ENCODE measurements at places on chromosomes 16 and 17.

DNA sequence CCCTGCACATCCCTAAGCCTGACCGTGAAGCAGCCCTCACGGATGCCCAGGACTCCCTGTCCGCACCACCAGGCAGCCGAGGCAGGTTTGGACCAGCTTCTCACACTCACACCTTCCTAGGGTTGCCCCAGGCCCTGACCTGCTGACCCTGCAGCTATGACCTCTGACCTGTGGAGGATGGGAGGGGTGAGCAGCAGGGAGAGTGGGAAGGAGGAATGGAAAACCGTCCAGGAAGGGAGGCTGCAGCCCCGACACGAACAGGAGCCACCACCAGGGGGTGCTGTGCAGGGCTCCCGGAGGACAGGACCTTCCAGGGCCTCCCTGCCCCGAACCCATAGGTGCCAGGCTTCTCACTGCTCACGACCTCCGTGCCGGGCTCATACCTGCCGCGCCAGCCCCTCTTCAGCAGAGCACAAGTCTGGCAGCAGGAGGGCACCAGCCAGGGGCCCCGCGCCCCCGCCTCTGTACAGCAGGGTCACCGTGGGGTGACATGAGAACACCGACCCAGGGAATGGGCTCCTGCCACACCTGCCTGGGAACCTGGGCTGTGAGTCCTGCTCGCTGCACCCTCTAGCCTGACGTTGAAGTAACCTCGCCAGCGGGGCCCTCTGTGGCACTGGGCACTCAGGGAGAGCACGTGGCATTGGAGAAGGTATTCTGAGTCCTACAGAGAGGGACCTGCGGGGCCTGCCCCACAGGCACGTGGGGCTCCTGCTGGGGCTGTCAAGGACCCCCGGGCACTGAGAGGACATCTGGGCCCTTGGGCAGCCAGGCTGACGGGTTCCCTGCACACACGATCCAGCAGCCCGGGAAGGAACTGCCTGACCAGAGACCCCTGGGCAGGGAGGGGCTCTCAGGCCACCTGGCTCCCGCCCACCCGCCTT, 37.6 kb downstream of the CTU2 start:
- no peak for DNase-seq

- DNase-seq: peak; percentile 93
Observed at GRCh38 chr17:81471818-81472456, 40.7 kb downstream of the ACTG1 start.

DNA sequence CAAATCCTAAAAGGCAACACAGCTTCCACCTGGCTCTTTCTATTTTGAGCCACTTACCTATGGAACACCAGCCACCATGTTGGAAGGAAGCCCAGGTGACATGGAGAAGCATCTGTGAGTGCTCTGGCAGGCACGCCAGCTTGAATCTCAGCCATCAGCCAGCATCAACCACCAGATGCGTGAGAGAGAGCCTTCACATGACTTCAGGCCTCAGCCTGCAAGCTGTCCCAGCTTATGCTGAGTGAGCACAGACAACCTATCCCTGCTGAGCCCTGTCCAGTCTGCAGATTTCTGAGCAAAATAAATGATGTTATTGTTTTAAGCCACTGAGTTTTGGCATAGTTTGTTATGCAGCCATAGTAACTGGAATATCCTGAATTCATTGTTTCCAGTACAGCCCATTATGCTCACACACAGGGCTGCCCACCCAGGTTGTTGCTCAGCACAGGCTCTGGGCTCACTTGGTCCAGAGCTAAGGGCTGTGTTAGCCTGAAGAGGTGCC, 35.1 kb downstream of the TMEM238L start:
- DNase-seq: no peak

GRCh38 chr16:28298511-28298878, 6.2 kb downstream of the SBK1 start:
- DNase-seq: no peak

- no peak for DNase-seq
Observed at GRCh38 chr16:67105881-67106280, 3.9 kb upstream of the PHAF1 start.

DNA sequence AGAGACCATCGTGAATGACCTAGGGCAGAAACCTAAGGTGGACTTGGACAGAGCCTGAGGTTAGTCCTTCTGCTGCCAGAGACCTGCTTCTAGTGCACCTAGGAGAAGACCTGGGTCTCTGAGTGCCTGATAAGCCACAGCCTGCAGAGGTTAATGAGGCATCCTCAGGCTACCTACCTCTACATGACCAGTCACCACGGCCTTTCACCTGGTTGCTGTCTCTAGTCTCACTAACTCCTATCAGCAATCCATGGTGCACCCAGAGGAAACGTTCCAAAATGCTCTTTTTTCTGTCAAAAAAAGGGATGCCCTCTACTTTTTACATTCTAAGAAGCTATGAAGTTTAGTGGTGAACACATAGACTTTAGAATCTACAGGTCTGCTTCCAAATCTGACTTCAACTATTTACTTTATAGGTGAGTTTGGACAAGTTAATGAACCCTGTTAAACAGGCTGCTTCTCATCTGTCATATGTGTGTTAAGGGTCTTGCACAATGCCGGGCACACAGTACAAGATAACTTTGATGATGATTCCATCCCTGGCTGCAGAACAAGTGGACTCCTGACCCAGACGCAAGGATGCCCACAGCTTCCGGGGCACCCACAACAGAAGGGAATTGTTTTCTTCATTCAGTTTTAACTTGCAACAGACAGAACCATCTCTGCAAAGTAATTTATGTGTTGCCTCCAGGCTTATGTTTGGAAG, 469.9 kb upstream of the CDH5 start:
- no peak for DNase-seq

- no peak for DNase-seq
Observed at GRCh38 chr17:18278867-18279266, 18.4 kb downstream of the MIEF2 start.

- DNase-seq: no peak
Observed at GRCh38 chr17:64094412-64094811, 35.5 kb downstream of the ERN1 start.

DNA sequence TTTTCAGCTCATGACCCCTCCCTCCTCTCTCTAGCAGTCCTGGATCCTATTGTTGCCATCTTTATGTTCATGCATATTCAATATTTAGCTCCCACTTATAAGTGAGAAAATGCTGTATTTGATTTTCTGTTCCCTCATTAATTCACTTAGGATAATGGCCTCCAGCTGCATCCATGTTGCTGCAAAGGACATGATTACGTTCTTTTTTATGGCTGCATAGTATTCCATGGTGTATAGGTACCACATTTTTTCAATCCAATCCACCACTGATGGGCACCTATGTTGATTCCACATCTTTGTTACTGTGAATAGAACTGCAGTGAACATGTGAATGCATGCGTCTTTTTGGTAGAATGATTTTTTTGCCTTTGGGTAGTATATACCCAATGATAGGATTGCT, 188.4 kb downstream of the FOXL1 start:
- no peak for DNase-seq

GRCh38 chr16:49338611-49339265, 34.9 kb upstream of the C16orf78 start:
- DNase-seq: no peak

GRCh38 chr17:48497103-48497502, 33.7 kb downstream of the HOXB1 start:
- DNase-seq: no peak

DNA sequence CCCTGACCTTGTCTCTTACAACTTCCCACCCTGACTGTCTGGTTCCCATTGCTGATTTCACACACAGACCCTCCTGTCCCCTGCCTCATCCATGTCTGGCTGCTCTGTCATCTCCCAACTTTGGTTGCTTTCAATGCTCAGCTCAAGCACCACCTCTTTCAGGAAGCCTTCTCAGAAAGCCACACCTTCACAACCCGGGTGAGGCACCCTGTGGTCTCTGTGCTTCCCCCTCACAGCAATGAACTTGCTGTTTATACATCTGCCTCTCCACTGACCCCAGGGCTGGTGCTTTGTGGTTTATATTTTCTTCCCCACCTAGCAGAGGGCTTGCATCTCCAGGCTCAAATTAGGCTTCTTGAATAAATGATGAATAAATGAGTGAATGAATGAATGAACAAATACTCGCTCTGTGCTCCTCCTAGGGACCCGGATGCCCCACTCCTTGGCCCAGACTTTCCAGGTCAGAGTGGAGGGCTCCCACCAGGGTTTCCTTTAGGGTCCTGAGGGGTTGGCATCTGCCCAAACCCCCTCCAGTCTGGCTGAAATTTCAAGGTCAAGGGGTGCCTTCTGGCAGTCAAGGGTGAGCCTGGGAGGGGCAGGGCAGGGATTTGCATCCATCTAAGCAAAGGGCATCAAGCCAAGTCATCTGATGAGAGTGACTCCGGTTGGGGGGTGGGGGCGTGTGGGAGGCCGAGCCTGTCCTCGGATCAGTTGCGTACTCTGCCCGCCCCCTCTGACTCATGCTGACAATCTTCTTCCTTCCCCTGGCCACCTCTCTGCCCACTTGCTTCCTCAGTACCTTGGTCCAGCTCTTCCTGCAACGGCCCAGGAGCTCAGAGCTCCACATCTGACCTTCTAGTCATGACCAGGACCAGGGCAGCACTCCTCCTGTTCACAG, at the start of gene ITGAX:
Gene ITGAX (plus strand): TSS at position 783 of the 898 bp plus-strand sequence. CDS start 79 bp downstream, at position 862.
- DNase-seq: no peak

DNA sequence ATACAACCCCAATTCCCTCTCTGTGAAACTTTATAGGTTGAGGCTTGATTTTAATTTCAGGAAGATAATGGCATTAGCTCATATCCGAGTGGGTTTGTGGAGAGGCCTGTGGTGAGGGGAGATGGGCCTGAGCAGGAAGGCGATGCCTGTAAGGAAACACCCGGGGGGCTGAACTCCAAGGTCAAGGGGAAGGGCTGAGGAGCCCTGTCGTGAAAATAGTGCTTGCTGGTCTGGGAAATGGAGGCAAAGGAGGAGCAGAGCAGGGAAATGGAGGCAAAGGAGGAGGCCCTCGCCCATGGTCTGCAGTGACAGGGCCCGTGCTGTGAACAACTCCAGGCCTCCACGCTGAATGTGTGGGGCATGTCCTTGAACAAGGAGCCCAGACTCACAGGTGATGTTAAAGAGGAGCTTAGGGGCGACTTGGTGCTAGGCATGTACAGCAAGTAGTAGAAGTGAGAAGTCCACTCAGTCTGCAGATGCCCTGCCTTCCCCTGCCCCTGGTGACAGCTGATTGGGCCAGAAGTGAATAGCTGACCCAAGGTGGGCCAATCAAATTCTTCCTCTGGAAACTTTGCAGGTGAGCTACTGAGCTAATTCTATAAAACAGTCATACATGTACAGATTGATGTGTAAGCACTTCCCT, 38.1 kb downstream of the MRPS23 start:
- DNase-seq: no peak

GRCh38 chr16:73858326-73858725, 438.3 kb upstream of the PSMD7 start:
- no peak for DNase-seq

DNA sequence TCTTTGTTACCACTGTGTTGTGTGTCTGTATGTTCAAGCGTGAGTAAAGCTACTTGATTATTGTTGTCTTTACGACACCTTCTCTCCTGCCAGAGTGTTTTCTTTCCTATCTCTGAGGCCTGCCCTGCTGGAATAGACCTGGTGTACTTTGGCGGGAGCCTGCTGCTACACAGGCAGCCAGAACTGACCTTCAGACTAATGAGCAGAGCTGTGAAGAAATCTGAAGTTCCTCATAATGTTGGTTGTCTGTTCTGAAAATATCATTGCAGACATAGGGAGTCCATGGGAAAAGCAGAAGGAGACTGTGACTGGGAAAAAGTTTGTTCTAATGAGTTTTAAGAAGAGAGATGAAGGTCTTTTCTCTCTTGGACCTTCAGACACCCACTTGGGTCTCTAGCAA, 9.8 kb downstream of the RHOT1 start:
- DNase-seq: no peak
